ENCODE measurements at places on chromosomes 13 and 19.

- no peak for DNase-seq
Observed at GRCh38 chr13:99301913-99302636, 5.1 kb downstream of the GPR183 start.

DNA sequence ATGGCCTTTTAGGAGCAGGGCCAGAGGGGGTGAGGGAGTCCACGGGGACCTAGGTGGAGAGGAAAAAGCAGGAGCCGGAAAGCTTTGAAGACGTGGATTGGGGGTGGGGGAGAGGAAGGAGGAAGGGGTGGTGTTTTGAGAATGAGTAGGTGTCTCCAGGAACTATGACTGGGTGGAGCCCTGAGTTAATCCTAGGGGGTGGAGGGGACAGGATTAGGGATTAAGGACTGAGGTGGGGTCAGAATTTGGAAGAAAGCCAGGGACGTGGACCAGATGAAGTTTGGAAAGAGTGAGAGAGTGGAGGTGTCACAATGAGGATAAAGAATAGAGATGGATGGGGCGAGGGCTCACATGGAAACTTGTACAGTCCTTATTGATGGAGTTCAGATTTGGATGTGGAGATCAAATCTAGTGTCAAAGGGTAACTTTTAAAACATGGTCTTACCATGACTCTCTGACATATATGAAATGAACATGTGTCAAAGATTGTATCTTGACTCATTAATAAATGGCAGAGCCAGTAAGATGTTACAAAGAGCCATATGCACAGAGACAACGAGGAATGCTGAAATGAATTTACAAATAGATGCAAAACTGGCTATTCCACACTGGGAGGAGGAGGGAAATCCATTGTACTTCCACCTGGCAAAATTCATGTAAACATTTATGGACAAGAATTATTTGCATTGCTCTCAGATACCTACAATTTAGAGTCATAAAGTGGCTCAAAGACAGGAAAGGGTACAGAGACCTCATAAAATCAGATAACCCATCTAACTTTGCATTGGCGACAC, 1.7 kb upstream of the KLK13 start:
- DNase-seq = no peak

DNA sequence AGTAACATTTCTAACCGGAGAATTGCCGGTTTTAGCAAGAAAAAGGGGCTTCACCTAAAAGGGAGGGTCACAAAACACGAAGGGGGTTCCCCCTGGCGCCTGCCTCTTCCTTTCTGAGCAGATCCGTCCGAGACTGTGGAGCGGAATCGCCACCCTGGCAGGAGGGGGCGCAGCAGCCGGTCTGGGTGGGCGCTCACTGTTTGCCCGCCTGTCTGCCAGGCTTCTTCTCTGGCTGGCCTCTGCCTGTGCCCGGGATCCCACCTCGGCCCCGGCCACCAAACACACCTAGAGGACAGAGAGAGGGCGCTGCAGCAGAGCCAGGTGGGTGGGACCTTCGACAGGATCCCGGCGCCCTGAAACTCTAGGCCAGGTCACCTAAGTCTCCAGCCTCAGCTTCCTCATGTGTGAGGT, 15.6 kb downstream of the LSM4 start:
- no peak for DNase-seq

DNA sequence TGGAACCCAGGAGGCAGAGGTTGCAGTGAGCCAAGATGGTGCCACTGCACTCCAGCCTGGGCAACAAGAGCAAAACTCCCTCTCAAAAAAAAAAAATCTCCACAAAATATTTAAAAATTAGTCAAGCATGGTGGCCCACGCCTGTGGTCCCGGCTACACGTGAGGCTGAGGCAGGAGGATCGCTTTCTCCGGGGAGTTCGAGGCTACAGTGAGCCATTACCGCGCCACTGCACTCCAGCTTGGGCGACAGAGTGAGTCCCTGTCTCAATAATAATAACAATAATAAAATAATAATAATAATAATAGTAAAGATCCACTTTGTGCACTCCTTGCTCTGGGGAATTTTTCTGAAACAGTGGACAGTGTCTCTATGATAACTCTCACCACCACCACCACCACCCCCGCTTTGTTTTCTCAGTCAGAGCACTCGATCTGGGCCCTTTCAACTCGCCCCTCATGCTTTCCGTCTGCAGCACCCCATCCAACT, 8.7 kb downstream of the NAPSA start:
- no peak for DNase-seq

DNA sequence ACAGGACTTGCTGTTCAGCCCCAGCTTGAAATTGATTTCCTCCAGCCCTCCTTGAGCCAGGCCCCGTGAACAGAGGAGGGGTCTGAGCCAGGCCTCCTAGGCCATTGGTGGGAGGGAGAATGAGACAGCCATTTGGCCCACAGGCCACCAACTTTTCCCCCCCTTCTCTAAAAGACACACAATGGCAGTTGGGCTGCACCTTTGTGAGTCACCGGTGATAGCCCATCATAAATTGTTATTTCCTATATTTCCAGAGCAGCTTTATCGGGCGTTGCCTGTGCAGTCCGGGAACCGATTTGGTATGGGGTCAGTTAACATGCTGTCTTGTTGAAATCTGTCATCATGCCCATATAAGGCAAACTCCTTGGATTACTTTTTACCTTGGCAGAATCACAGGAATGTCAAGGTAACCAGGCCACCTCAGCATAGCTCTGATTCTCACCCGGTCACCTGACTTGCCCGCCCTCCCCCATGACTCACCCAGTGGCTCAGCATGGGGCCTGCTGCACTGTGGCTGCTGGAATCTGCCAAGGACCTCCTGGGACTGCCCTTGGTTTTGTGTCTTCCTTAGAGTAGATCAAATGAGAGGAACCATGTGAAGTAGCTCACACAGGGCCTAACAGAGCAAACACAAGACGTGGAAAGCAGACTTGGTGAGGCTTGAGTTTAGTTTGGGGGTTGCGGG, 36.1 kb downstream of the ACTN4 start:
- no peak for DNase-seq

GRCh38 chr19:15177269-15178116, 23.3 kb downstream of the NOTCH3 start:
- DNase-seq = peak; percentile 60

DNA sequence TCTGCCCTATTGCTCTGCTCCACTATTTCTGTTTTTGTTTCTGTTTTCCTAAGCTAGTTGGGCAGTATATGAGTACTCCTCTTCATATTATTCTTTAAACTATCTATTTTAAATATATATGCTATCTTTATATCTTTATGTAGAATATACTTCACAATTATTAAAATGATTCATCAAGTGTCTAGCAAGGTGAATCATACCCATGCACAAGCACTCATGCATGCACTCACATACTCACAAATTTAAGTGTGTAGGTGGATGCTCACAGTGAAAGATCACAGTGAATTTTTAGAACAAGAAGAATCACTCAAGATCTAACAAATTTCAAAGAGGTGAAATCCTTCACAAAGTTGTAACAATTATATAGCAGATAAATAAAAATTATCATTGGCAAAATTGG, 435.6 kb upstream of the SLITRK5 start:
- no peak for DNase-seq

GRCh38 chr13:78826312-78826711, 167.4 kb upstream of the OBI1 start:
- DNase-seq = no peak

Measured in left renal pelvis (tissue), 4 donors.